Fibroblast of villous mesenchyme (primary cell): ENCODE measurements at places on chromosomes 12 and 14. TPM values are rescaled to one million over a fixed set of nuclear protein-coding genes. Genes with fewer than 3 reads are reported as not detected.

Gene TIMELESS
- total RNA-seq, result 7.1 and 7.8 TPM in 2 replicates

Gene BEGAIN
- not detected in 2 replicates for total RNA-seq

Gene ASCL1
- total RNA-seq, result not detected in 2 replicates

Gene RAD9B
- total RNA-seq, result 0.64 and 1.3 TPM in 2 replicates

Gene SCN8A
- total RNA-seq, result 23.5 and 33.7 TPM in 2 replicates

Gene NXPH4
- 1.3 and 1.6 TPM in 2 replicates for total RNA-seq

Gene PPP2R5E
- 21.9 and 32.4 TPM in 2 replicates for total RNA-seq

Gene PZP
- not detected in 2 replicates for total RNA-seq
